ENCODE measurements at places on chromosomes 6 and 20. TPM values are rescaled to one million over a fixed set of nuclear protein-coding genes. Genes with fewer than 3 reads are reported as not detected.

Gene DEFB126
- not detected for total RNA-seq

DNA sequence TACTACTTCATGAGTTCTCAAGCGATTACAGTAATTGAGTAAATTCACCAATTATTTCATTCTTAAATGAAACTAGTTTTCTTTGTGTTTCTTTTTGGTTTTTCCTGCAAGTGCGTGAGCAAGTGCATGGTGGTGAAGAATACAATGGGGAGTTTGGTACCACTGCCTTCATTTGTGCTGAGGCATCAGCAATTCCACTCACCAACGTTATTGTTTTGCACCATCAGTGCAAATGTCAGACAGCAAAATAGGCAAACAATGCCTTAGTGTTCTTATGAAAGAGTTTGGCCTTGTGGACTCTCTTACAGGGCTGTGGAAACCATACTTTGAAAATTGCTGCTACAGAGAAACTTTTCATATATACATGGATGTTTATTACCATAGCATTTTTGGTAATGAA lies 8.2 kb downstream of the CDH26 start:
- no peak overlapping the region for H3K27ac ChIP-seq
- no peaks in the 10 kb centered on the region for H3K4me1 ChIP-seq
- no peak overlapping the region for H3K4me3 ChIP-seq
- H3K27me3 ChIP-seq = no peaks in the 10 kb centered on the region
- no peak for DNase-seq

DNA sequence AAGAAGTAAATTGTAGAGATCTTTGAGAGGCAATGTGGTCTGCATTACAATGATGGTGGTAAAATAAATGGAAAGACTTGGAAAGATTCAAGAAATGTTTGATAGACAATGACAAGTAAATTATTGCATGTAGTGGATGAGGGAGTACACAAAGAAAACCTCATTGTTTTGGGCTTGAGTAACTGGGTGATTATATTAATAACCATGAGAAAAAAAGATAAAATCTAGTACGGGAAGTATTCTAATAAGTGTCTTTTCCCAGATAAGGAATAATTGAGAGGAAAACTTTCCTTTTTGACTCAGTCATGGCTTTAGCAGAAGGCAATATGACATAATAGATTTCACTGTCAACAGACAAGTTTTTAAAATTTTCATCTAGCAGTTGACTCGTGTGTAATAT lies 993.0 kb downstream of the EYS start:
- H3K4me1 ChIP-seq = no peaks in the 10 kb centered on the region
- H3K27ac ChIP-seq = no peak overlapping the region
- H3K4me3 ChIP-seq = no peak overlapping the region
- H3K36me3 ChIP-seq = no peaks in the 10 kb centered on the region
- H3K27me3 ChIP-seq = no peaks in the 10 kb centered on the region

- no peak overlapping the region for H3K27ac ChIP-seq
- no peak overlapping the region for H3K4me3 ChIP-seq
- peaks cover 2% of the 10 kb centered on the region for H3K27me3 ChIP-seq
- no peak for DNase-seq
Measured at GRCh38 chr20:8227293-8227692, 95.2 kb downstream of the PLCB1 start.

- no peak for DNase-seq
- no peaks in the 10 kb centered on the region for H3K4me1 ChIP-seq
- no peak overlapping the region for H3K27ac ChIP-seq
- no peaks in the 10 kb centered on the region for H3K36me3 ChIP-seq
- no peak overlapping the region for H3K4me3 ChIP-seq
- H3K27me3 ChIP-seq = no peaks in the 10 kb centered on the region
Measured at GRCh38 chr6:72042088-72042487, 155.7 kb downstream of the RIMS1 start.

GRCh38 chr20:14232650-14233049 lies 104.8 kb downstream of the FLRT3 start:
- no peaks in the 10 kb centered on the region for H3K27me3 ChIP-seq
- H3K27ac ChIP-seq = no peak overlapping the region
- no peak overlapping the region for H3K4me3 ChIP-seq
- no peaks in the 10 kb centered on the region for H3K36me3 ChIP-seq
- DNase-seq = no peak

DNA sequence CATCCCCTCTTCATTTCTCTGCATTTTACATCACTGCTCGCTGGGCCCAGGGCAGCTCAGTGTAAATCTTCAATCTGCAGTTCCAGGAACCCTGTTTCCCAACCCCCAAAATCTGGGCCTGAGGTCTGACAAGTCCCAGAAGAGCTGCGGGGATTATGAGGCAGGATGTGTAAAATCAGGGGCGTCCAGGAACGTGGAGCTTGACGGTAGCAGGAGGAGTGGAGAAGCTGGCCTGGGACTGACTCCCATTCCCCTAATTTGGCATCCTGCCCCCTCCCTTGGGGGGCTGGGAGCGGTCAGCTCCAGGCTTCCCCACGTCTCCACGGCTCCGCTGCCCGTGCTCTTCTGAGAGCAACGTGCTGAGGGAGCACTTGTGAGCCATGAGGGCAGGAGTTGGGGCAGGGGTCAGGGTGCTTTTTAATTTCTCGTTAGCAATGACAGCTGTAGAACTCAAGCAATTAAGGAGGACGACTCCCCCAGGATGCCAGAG lies 23.4 kb upstream of the VEGFA start:
- H3K27ac ChIP-seq = no peak overlapping the region
- H3K27me3 ChIP-seq = peaks cover 6% of the 10 kb centered on the region
- H3K36me3 ChIP-seq = no peaks in the 10 kb centered on the region
- H3K4me3 ChIP-seq = no peak overlapping the region

All from activated CD4-positive, alpha-beta T cell treated with anti-CD3 and anti-CD28 coated beads for 36 hours (primary cell).